ENCODE measurements at places on chromosomes 1 and 21.

DNA sequence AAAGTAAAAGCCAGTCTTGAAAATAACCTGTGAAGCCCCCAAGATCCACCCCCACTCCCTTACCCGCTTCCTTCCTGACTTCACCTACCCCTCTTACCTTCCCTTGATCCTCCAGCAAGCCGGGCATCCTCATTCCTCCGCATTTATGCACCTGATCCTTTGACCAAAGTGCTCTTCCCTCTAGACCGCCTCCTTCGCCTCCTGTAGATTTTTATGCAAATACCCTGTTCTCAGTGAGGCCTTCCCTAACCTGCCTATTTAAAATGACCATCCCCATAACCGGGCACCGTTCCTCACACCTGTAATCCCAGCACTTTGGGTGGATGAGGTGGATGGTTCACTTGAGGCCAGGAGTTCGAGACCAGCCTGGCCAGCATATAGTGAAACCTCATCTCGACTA, 1.1 kb upstream of the NENF start:
- no peak for DNase-seq

GRCh38 chr1:209866201-209866600, 38.4 kb downstream of the UTP25 start:
- no peak for DNase-seq

DNA sequence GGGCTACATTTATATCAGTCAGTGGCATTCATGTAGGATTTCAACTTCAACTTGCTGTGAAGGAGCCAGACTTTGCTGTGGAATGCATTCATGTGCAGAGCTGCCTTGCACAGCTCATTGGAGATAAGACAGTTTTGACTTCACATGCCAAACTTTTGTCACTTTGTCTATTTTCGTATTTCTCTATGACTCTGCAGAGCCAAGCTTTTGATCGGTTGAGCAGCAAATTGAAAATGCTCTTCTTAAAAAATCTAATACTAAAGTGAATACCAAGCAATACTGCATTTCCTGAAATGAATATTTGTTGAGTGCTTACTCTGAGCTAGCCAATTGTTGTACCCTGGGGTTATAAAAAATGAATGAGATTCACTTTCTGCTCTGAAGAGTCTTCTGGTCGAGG, 388.7 kb downstream of the ST6GALNAC3 start:
- no peak for DNase-seq

DNA sequence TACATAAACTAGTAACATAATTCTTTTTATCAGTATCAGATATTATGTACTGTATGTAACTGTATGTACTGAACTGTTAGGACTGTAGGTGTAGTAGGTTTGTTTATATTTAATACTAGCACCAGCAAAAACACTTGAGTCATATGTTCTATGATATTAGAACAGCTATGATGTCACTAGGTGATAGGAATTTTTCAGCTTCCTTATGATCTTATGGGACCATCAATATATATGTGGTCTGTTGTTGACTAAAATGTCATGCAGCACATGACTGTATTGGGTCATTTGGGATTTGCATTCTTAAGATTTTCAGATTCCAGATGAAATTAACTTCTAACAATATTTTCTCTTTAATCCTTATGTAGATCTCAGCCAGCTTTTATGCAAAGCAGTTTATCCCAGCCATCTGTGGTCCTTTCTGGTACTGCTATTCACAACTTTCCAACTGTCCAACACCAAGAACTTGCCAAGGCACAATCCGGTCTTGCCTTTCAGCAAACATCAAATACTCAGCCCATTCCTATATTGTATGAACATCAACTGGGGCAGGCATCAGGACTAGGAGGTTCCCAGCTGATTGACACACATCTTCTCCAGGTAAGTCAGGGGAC, 38.3 kb upstream of the MYOCOS start:
- no peak for DNase-seq

DNA sequence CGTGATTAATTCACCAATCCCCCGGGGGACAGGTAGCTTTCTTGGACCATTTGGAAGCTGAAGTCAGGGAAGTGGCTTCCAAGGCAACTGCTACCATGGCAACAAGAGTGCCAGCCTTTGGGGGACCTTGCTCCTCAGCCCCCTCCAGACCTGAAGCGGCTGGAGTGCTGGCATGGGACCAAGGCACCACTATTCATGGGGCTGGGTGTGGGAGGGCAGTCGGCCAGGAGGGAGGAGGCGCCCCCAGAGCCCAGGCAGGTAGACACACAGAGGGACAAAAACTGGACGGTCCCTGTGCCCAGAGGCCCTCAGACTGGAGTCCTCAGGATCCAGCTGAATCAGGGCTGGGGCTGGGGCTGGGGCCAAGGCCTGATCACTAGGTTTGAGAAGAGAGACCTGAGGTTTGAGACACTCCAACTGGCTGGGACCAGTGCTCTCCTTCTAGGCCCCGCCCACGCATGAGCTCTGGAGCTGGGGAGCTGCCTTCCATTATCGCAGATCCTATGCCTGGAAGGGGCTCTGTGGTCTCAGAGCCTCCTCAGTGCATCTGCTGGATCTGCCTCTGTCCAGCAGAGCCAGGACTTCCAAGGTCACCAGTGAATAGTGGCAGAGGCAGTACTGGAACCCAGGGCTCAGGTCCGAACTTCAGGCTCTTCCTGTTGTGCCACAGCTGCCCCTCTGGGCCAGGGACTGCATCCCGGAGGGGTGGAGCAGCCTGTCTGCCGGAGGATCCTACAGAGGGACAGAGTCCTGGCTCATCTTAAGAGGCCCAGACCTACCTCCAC, 3.3 kb upstream of the KNCN start:
- DNase-seq, result no peak

DNA sequence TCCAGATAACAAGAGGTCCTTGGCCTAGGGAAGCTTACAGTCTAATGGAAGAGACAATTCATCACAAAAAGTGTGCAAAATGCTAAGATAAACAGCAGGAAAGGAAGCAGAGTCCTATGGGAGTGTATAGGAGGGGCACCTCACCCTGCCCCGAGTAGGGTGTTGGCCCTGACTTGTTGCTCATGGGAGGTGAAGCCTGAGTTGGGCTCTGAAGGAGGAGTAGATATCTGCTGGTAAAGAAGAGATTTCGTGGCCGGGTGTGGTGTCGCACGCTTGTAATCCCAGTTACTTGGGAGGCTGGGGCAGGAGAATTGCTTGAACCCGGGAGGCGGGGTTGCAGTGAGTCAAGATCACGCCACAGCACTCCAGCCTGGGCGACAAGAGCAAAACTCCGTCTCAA, 18.6 kb upstream of the GPR37L1 start:
- DNase-seq, result no peak

DNA sequence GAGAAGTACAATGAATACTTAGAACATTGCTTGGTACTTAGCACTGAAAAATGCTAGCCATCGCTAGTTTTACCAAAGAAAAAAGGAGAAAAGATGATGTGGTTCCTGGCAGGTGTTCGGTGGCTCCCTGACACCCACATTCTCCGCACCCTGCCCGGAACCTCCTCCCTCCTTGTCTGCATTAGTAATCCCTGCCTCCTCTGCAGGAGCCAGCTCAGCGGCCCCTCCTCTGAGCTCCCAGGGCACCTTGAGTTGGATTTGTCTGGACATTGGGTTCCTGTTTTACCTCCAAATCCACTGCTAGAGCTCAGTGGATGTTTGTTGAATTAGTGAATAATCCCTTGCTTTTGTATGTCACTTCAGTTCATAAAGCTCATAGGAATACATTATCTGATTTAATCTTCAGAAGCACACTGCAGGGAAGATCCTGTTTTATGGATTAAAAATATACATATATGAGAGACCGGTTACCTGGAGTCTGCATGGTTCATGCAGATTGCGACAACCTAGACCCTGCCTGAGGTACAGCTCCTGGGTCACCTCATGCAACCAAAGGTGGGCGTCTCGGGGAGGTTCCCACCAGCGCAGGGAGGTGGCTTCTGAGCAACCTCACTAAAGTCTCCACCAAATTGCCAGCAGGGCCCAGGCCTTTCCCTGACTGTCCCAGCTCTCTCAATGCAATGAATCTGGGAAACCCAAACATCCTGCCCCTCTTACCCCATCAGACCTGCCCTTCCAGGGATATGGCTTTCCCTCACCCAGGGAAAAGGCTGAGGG, 24.2 kb downstream of the PCAT6 start:
- DNase-seq, result no peak

- no peak for DNase-seq
These were observed 155.4 kb upstream of the DUSP10 start for GRCh38 chr1:221897321-221897721.

- DNase-seq, result no peak
These were observed 33.6 kb downstream of the NUP133 start for GRCh38 chr1:229474509-229474908.

GRCh38 chr1:86472152-86472551, 3.4 kb downstream of the CLCA1 start:
- DNase-seq, result no peak

- no peak for DNase-seq
These were observed 96.4 kb downstream of the MIS18A start for GRCh38 chr21:32182449-32182848.

- DNase-seq, result peak; percentile 24
These were observed 76.5 kb upstream of the BTG3 start for GRCh38 chr21:17688912-17689874.

DNA sequence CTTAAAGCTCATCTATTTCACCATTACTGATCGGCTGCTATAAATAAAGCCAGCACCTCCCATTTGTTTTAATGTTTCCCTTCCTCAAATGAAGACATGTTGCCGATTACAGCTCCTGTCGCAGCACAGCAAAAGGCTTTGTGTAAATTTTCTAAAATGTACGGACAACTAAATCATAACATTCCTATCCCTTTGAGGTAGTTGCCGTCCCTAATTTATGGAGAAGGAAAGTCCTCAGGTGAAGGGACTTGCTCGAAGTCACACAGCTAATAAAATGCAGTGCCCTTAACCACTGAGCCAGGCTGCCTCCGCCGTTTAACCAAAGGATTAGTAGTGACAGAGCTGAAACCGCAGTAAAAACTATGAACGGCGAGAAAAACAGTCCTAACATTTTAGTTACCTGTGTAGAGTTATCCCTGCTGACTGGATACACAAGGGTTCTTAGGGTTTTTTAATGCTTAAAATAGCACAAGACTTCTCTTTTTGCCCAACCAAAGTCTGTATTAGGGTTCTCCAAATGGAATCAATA, 871 bp downstream of the PINK1 start:
- no peak for DNase-seq

- DNase-seq, result no peak
These were observed 1356.3 kb downstream of the KCNT2 start for GRCh38 chr1:195251900-195252299.

DNA sequence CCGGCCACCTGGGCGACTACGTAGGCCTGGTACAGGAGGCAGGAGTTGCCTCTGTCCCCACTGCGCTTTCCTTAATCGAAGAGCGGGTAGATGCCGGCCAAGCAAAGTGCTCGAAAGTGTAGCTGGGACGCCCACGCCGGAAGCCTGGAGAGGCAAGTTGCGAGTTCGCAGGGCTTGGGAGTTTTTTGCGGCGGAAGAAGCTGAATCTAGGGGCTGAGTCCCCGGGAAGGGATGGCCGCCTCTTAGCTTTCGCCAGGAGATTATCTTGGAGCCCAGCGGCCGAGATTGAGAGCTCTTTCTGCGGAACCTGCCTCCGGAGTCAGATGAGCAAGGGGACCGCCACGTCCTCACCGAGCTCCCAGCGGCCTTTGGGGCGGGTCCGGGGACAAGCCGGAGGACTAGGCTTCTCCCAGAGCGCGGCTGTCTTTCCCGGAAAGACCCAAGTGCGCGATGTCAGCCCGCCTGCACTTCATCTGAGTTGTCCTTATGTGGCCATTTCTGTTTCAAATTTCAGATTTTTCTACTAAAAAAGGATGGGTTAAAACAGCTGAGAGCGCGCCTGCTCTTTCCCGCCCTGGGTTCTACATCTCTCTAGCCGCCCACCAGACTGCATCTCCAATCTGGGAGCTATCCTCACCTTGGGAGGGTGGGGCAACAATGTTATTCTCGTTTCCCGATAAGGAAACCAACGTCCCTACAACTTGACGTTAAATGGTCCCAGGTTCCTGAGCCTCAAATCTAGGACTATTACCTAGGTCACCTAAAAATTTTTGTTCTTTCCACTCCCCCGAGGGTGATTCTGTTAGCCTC, 12.4 kb upstream of the TBX15 start:
- DNase-seq, result no peak

DNA sequence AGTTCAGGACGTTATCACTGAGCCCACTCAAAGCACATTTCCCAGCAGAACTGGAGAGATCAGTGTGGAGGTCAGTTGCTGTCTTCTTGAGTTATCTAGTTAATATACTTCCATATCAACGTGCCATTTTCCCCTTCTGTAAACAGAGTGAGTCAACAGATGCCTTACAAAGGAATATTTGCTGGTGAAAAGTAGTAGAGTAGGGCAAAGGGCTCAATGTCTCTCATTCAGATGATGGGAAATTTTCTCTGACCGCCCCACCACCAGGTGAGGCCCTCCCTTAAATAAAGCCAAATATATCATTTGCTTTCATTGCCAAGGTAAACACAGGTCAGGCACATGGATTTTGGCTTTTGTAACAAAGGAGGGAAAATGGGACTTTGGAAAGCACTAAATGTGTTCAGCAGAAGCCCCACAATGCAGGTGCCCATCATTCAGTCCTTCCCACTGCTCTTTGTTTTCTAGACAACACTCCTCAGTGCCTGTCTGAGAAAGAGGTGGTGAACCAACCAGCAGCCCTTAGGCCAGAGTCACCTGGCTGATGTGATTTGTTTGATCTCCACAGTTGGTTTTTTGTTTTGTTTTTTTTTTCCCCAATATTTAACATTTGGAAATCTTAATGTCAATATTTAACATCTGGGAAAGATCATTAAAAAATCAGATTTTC, 40.5 kb upstream of the SAMD13 start:
- no peak for DNase-seq

GRCh38 chr1:207421078-207421477, 33.0 kb upstream of the CR2 start:
- no peak for DNase-seq

GRCh38 chr1:99704356-99704816, 58.5 kb downstream of the PALMD start:
- no peak for DNase-seq
